ENCODE measurements at places on chromosomes 1 and 21. TPM values are rescaled to one million over a fixed set of nuclear protein-coding genes. Genes with fewer than 3 reads are reported as not detected.

Gene ASCL5
- not detected for total RNA-seq

Gene SEMA6C
- total RNA-seq, result 6.8 TPM

Gene RASAL2
- total RNA-seq, result 45.1 TPM

Gene PDZK1IP1
- total RNA-seq, result not detected

Gene OR6N1
- not detected for total RNA-seq

Gene GNG4
- not detected for total RNA-seq

Gene LYPD8
- not detected for total RNA-seq

Gene KIF14
- total RNA-seq, result 1.3 TPM

Gene TCHH
- 0.41 TPM for total RNA-seq

Gene MMP23B
- total RNA-seq, result 201 TPM

Gene PROX1
- total RNA-seq, result 0.21 TPM

Measured in thoracic aorta (tissue), 2 donors.